T-helper 1 cell (primary cell): ENCODE measurements at places on chromosomes 5 and 9.

DNA sequence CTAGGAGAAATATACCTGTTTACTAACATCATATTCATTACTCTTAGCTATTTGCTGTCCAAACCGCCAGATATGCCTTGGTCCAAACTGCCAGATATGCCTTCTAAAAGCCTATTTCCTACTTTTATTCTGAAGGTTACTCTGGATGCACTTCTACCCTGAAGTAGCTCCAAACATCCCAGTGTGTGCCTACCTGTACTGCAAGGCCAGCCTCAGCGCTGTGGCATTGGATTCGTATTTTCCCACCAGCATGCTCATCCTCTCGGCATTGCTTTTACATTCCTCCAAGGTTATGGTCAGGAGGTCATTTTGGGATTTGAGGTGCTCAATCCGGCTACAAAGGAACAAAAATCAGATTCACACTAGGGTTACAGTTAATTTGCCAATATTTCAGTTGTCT is 94.3 kb downstream of the DCP2 start:
- DNase-seq = no peak

DNA sequence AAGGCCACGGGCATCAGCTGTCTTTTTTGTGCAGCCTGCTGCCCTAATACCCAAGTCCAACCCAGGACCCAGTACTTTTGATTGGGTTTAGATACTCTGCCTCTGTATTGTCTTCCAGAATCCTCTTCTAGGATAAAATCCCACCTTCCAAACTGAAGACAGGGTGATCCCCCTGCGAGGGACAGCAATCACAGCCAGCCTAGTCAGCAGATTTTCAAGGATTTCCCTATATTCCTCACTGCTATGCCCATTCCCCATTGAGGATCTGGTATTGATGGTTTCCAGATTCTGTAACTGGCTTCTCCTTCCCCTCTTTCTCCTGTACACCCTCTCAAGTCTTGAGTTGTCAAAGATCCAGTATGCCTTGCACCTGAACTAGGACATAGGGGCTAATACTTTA is 389.4 kb downstream of the TRIM36 start:
- no peak for DNase-seq

- no peak for DNase-seq
Observed at GRCh38 chr5:128637031-128637430, 99.0 kb upstream of the FBN2 start.

DNA sequence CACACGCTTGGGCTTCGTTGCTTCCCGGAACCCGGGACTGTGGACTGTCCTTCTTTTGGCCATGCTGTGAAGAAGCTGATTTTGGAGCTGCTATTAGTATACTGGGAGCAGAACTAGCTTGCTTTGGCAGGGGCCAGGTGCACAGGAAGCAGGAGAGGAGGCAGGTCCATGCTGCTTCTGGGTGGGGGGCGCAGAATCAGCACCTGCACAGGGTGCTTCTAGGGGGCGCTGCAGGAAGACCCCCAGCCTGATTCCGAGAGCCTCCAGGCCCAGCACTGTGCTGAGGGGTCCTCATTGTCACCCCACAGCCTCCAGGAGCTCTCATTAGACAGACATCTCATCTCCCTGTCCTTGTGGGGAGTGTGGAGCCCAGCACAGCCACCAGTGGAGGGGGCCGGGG is 252.6 kb upstream of the IRX4 start:
- no peak for DNase-seq
